Right cardiac atrium (tissue), 5 donors: ENCODE measurements at places on chromosomes 5 and 9. TPM values are rescaled to one million over a fixed set of nuclear protein-coding genes. Genes with fewer than 3 reads are reported as not detected.

Gene PALM2AKAP2
- total RNA-seq = 82.5 TPM

Gene SLC36A3
- total RNA-seq = not detected

Gene SLC12A7
- 72.7 TPM for total RNA-seq

Gene C9orf153
- 0.26 TPM for total RNA-seq

Gene SPATA31C1
- not detected for total RNA-seq

Gene PCDHB10
- total RNA-seq = 1.7 TPM

Gene CARTPT
- not detected for total RNA-seq

DNA sequence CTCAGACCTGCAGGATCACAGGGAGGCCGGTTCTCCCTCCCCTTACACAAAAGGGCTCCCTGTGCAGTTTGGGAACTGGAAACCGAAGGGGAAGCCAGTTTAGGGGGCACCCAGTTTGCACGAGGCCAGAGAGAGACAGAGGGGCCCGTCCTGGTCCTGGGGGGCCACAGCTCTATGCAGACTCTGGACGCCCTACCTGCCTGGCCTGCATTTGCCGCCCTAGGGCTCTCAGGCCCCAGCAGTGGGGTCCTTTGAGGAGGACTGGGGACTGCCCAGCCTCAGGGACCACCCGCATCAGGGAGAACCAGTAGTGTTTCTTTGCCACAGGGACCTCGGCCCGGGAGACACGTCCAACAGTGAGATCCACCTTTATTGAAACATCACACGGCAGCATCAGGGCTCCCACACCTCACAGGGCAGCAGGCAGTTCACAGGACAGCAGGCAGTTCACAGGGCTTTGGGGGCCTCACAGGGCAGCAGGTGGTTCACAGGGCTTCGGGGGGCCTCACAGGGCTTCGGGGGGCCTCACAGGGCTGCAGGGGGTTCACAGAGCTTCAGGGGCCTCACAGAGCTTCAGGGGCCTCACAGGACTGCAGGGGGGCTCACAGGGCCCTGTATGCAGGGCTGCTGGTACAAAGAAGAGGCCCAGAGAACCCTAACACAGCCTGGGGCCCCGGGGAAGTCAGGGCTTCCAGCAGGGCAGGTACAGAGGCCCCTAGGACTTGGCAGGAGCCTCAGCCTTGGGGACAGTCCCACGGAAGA lies 648 bp upstream of the NSMF start:
- DNase-seq = no peak

DNA sequence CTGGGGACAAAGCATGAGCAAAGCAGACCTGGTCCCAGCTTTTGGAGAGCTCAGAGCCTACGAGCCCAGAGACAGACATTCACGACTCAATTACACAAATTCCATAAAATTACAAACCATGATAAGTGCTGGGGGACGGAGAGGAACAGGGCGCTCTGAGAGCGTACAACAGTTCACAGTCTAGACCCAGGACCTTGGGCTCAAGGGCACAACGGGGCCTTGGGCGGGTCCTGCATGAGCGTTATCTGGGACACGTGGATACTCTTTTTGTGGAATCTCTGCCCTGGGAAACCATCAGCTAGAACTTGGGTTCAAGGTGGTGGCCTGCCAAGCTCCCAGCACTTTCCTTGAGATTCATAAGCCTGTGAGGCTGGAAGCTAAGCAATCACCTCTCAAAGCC lies 9.4 kb upstream of the ANXA6 start:
- DNase-seq = no peak

DNA sequence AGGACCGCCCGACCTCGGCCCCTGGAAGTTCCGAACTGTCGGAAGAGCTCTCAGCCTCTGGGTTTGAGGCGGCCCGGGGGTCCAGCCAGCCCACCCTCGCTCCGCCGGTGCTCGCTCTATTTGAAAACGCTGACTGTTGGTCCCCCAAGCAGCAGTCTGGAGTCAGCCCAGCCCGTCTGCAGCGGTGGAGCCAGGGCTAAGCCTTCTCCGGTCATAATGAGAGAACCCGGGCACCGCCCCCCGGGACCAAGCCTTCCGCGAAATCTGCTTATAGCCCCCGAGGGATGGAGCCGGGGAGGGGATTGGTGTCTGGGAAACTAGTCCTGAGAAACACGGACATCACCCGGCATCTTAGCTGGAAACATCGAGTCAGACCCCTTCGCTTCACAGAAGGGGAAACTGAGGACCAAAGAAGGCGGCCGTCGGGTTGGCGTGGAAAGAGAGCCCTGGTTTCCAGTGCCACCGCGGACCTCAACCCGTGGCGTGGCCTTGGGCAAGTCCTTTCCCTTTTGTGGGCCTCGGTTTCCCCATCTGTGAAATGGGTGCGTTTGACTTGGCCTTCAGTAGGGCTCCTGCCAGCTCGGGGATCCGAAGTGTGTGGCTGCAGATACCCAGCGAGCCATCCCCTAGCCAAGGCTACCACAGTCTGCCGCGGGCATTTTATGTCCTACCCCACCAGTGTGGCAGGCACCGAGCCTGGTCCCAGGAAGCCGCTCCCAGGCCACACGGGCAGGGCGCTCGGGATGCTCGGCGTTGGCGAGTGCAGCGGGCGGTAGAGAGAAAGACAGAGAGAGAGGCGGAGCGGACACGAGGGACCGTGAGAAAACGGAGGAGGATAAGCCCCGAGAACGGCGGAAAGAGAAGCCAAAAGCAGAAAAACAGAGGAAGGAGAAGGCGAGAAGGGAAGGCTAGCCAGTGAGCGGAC lies 857 bp downstream of the ADAM19 start:
- peak; percentile 85 for DNase-seq

GRCh38 chr9:105879181-105879580 lies 184.8 kb downstream of the TMEM38B start:
- no peak for DNase-seq

GRCh38 chr5:111243318-111243717 lies 19.1 kb downstream of the CAMK4 start:
- DNase-seq = no peak

DNA sequence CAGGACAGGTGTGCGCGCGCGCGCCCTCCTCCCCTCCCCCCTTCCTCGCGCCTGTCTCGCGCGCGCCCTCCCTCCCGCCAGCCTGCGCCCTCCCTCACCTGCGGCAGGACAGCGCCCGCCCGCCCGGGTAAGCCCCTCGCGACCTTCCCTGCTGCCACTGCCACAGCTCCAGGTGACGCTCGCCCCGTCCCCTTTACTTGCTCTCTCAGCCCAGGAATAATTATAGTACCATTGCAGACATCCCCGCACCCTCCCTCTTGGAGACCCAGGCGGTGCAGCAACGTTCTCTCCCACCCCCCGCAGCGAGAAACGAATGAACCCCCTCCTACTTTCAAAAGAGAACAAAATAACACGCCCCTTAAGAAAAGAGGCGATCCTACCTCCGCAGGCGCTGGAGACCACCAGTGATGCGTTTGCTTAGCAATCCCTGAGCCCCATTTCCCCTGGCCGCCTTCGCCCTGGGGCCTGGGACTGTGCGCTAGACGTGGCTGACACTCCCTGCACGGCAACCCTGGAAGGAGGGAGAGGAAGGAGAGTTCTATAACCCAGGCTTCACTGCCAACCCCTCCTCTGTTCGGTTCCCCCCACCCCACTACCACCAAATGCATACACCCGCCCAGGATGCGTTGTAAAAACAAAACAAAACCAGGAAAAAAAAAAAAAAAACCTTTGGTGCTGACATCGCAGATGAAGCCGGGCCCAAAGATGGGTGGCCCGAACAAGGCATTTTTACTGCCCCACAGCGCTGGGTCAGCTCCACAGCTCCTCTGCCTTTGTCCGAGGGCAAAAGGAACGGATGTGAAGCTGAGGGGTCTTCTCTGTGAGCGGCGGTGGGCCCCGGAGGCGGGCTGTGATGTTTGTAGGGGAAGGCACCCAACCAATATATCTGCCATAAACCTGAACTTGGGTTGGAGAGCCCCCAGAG lies 5.6 kb upstream of the PURA start:
- peak; percentile 61 for DNase-seq

GRCh38 chr5:31086839-31087415 lies 106.6 kb upstream of the CDH6 start:
- DNase-seq = no peak

DNA sequence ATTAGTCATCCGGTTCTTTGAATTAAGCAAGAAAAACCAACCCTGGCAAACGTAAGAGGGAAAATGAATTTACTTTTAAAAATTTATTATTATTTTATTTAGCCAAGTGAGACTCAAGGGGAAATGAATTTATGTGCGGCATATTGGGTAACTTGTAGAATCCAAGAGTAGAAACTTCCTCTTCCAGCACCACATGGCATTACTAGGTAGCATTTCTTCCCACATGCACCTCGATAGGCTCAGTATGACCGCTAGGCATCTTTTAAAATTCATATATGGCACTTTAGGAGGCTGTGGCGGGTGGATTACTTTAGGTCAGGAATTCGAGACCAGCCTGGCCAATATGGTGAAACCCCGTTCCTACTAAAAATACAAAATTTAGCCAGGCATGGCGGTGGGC lies 17.6 kb upstream of the MYO10 start:
- no peak for DNase-seq

DNA sequence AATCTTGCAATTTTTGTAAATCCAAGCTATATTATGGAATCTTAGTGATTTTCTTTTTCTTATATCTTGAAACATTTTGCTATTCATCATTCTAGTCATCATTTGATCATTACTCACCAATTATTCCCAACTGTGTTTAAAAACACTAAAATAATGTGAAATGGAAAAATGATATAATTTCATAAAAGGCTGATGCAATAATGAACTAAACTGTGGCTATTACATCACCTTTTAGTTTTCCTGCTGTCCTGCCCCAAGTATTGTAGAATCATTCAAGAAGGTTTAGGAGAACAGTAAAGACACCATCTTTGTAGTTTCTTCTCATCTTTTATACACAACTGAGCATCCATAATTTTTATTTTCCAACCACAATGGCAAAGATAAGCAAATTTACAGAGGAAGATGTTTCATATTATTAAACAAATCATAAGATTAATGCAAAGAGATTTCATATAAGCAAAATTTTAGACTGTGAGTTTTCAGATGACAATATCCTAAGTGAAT lies 431.0 kb upstream of the SLC30A5 start:
- no peak for DNase-seq

- no peak for DNase-seq
Observed at GRCh38 chr5:162939991-162940390, 497.4 kb upstream of the CCNG1 start.

GRCh38 chr5:30894811-30895210 lies 298.7 kb upstream of the CDH6 start:
- DNase-seq = no peak

DNA sequence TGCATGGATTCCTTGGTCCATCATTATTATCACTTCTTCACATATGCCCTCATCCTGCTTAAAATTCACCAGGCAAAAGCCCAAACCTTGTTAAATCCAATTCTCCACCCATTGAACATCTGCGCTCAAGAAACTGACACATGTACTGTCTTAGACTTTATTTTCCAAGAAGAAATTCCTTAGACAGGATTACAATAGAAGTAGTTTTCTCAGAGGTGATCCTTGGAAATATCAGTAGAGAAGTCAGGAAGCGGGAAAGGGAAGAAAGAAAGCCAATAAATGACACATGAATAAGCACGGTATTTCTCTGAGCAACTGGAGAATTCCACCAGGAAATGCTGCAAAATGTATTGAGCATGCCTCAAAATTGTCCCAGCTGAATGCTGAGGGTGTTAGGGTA lies 90.2 kb downstream of the FOXD1 start:
- no peak for DNase-seq

DNA sequence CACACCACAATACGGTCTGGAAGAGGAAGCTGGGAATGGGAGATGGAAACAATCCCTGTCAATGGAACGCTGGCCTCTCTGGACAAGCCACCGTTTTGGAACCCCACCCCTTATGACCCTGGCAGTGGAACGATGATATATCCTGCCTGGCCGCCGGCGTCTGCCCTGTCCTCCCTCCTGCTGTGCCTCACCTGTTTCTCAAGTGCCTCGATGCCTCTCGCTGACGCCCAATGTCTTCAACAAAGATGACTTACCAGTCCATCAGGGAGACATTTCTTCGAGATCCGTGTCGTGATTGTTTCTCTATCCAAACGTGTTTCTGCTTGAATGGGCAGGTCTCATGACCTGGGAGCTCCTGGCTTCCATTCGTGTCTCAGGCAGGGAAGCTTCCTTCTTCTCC lies 476.5 kb downstream of the SPATA31A7 start:
- DNase-seq = peak; percentile 32

DNA sequence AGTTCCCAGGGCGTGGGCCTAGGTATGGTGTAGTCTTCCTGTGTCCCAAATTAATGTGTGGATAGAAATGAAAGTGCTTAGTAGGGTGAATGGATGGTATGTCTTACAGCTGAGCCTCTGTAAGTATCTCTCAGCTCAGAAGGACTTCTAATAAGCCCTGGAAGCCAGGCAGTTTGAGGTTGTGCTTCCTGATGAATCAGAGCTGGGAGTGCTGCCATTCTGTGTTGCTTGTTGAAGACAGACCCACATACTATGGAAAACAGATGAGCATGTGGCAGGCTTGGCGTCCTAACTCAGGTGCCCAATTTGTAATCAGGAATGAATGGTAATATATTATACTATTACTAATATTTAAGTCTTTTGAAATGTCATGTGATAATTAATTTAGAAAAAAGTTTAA lies 69.8 kb downstream of the CMYA5 start:
- DNase-seq = no peak

GRCh38 chr9:137076636-137077009 lies 694 bp upstream of the UAP1L1 start:
- no peak for DNase-seq

GRCh38 chr5:38551030-38552017 lies 5.1 kb downstream of the LIFR start:
- DNase-seq = no peak

- DNase-seq = no peak
Observed at GRCh38 chr9:136691316-136692184, 4.3 kb upstream of the AGPAT2 start.

- no peak for DNase-seq
Observed at GRCh38 chr5:13250464-13251291, 693.8 kb downstream of the DNAH5 start.

DNA sequence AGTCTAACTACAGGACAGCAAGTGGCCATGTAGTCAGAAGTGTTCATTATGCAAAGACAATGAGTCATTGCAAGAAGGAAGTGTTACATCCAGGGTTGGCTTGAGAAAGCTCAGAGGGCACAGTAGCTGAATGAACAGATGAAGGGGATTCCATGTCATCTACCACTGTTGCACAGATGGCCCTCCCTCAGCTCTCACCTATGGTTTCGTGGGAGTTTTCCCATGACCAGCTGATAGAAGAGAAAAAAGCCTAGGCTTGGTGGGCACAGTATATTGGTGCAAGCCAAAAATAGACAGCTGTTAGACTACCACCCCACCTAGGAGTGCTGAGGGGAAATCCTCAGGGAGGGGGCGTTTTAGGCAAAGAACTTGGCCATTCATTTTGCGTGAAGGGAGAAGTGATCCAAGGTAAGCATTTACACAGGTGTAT lies 217.0 kb downstream of the DMRT2 start:
- DNase-seq = no peak

GRCh38 chr5:30981576-30981975 lies 211.9 kb upstream of the CDH6 start:
- no peak for DNase-seq

GRCh38 chr9:76793784-76794431 lies 29.7 kb downstream of the PCA3 start:
- no peak for DNase-seq
